ENCODE measurements at places on chromosomes 2 and 18. TPM values are rescaled to one million over a fixed set of nuclear protein-coding genes. Genes with fewer than 3 reads are reported as not detected.
A peak's percentile ranks its signal among the peaks of the same experiment; 100 is the strongest.

GRCh38 chr2:108267101-108267500, 21.6 kb upstream of the SULT1C2 start:
- no peaks in the 10 kb centered on the region for H3K27me3 ChIP-seq
- DNase-seq, result peak; percentile 50
- peak overlapping the region; percentile 93 for H3K27ac ChIP-seq
- H3K4me3 ChIP-seq, result no peak overlapping the region

GRCh38 chr2:158969162-158969714, 798 bp downstream of the TANC1 start:
- H3K4me3 ChIP-seq, result peak overlapping the region; percentile 84
- no peaks in the 10 kb centered on the region for H3K36me3 ChIP-seq

MOCOS gene
- polyA plus RNA-seq, result 3.2 TPM

SNORC gene
- polyA plus RNA-seq, result 6.3 TPM

DNA sequence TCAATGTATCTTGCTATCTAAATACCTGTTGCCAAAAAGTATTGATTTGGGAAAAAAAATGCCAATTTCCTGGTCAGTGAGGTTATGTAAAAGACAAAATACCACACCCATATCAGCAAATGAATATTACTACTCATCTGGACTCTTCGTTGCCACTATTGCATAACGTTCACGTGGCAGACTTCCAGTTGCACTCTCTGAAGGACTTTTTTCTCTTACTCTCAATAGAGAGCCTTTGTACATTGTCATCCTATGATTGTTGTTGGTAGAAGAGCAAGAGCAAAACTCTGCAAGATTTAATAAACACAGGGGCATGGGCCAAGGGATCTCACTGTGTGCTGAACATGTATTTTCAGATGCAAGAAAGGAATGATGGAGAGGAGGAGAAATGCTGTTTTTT, 689.8 kb downstream of the MBD2 start:
- H3K27ac ChIP-seq, result no peak overlapping the region
- H3K27me3 ChIP-seq, result no peaks in the 10 kb centered on the region
- H3K36me3 ChIP-seq, result no peaks in the 10 kb centered on the region
- H3K4me3 ChIP-seq, result no peak overlapping the region
- no peaks in the 10 kb centered on the region for H3K4me1 ChIP-seq

C2orf81 gene
- 2.5 TPM for polyA plus RNA-seq

FOXD4L1 gene
- 0.06 TPM for polyA plus RNA-seq

GRCh38 chr2:203804764-203805485, 62.6 kb upstream of the CTLA4 start:
- no peak overlapping the region for H3K4me3 ChIP-seq
- no peaks in the 10 kb centered on the region for H3K4me1 ChIP-seq
- H3K27me3 ChIP-seq, result no peaks in the 10 kb centered on the region
- H3K27ac ChIP-seq, result no peak overlapping the region
- H3K36me3 ChIP-seq, result no peaks in the 10 kb centered on the region

- no peak overlapping the region for H3K27ac ChIP-seq
- H3K27me3 ChIP-seq, result no peaks in the 10 kb centered on the region
- H3K4me3 ChIP-seq, result no peak overlapping the region
- no peaks in the 10 kb centered on the region for H3K36me3 ChIP-seq
- no peaks in the 10 kb centered on the region for H3K4me1 ChIP-seq
Observed at GRCh38 chr2:145751629-145752028, 1231.7 kb upstream of the ZEB2 start.

GRCh38 chr2:89833116-89833779, 1141.8 kb downstream of the RPIA start:
- DNase-seq, result peak; percentile 24
- H3K27me3 ChIP-seq, result no peaks in the 10 kb centered on the region
- H3K4me1 ChIP-seq, result no peaks in the 10 kb centered on the region
- H3K36me3 ChIP-seq, result no peaks in the 10 kb centered on the region
- no peak overlapping the region for H3K4me3 ChIP-seq

DNA sequence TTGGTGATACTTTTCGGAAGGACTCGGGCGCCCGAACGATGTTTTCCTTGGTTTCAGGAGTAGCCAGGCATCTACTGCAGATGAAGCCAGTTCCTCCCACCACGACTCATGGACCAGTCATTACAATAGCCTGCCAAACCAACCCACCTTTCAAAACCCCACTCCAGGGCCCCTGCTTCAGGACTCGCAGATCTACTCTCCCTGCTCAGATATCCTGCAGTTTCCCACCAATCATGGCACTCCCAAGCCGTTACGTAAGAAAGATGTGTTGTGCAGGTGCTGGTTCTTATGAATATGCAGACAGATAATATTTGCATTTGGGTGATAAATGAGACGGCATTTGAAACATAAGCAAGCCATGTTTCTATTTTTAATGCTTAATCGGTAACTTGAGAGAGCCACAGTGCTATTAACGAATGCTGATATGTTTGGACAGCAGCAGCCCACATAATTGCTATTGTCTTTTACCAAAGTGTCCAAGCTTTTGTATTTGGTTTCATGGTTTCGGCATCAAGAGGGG, 3.5 kb upstream of the CYS1 start:
- no peaks in the 10 kb centered on the region for H3K4me1 ChIP-seq
- no peaks in the 10 kb centered on the region for H3K36me3 ChIP-seq
- DNase-seq, result no peak

ANKRD30B gene
- not detected for polyA plus RNA-seq

- H3K27me3 ChIP-seq, result no peaks in the 10 kb centered on the region
- no peak overlapping the region for H3K27ac ChIP-seq
- no peaks in the 10 kb centered on the region for H3K4me1 ChIP-seq
Observed at GRCh38 chr18:23493654-23494053, 9.7 kb upstream of the RMC1 start.

POTEC gene
- polyA plus RNA-seq, result not detected

GRCh38 chr2:11068856-11069526, 86.3 kb upstream of the SLC66A3 start:
- DNase-seq, result no peak
- no peaks in the 10 kb centered on the region for H3K4me1 ChIP-seq
- no peaks in the 10 kb centered on the region for H3K36me3 ChIP-seq
- peaks cover 8% of the 10 kb centered on the region for H3K27me3 ChIP-seq
- no peak overlapping the region for H3K4me3 ChIP-seq

- DNase-seq, result no peak
- no peaks in the 10 kb centered on the region for H3K4me1 ChIP-seq
- H3K27me3 ChIP-seq, result no peaks in the 10 kb centered on the region
- no peak overlapping the region for H3K27ac ChIP-seq
Observed at GRCh38 chr2:124289615-124290014, 264.5 kb downstream of the CNTNAP5 start.

- no peak overlapping the region for H3K27ac ChIP-seq
- H3K4me1 ChIP-seq, result no peaks in the 10 kb centered on the region
- no peaks in the 10 kb centered on the region for H3K27me3 ChIP-seq
- no peaks in the 10 kb centered on the region for H3K36me3 ChIP-seq
- no peak overlapping the region for H3K4me3 ChIP-seq
Observed at GRCh38 chr2:239831001-239831731, 194.0 kb downstream of the NDUFA10 start.

C2orf72 gene
- polyA plus RNA-seq, result 7.6 TPM

DNA sequence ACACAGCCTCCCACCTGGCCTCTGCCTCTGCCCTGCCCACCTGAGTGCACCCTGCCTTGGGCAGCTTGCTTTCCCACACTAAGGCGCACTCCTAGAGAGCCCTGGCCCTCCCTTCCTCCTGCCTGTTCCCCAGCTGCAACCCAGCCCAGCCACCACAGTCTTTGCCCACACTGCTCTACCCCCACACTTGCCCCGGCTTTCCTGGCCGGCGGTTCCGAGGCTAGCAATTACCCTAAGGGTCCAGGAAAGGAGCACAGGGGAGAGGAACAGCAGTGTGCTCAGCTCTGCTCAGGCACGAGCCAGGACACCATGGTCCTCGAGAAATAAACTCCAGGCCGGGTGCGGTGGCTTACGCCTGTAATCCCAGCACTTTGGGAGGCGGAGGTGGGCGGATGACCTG, 237.8 kb upstream of the RAB6C start:
- H3K36me3 ChIP-seq, result no peaks in the 10 kb centered on the region
- no peaks in the 10 kb centered on the region for H3K4me1 ChIP-seq
- H3K27me3 ChIP-seq, result no peaks in the 10 kb centered on the region
- no peak overlapping the region for H3K27ac ChIP-seq

GRCh38 chr2:196410008-196410407, 229.5 kb upstream of the CCDC150 start:
- H3K36me3 ChIP-seq, result no peaks in the 10 kb centered on the region
- H3K27me3 ChIP-seq, result no peaks in the 10 kb centered on the region
- H3K4me1 ChIP-seq, result no peaks in the 10 kb centered on the region
- DNase-seq, result no peak
- H3K4me3 ChIP-seq, result no peak overlapping the region
- no peak overlapping the region for H3K27ac ChIP-seq

DNA sequence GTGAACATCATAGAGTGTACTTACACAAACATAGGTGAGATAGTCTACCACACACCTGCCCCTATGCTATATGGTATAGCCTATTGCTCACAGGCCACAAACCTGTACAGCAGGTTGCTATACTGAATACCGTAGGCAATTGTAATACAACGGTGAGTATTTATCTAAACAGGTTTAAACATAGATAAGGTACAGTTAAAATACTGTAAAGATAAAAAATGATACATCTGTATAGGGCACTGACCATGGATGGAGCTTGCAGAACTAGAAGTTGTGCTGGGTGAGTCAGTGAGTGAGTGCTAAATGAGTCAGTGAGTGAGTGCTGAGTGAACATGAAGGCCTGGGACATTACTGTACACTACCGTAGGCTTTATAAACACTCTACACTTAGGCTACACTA, 267.0 kb upstream of the HS6ST1 start:
- no peaks in the 10 kb centered on the region for H3K36me3 ChIP-seq
- no peaks in the 10 kb centered on the region for H3K27me3 ChIP-seq
- H3K27ac ChIP-seq, result no peak overlapping the region
- no peaks in the 10 kb centered on the region for H3K4me1 ChIP-seq
- H3K4me3 ChIP-seq, result no peak overlapping the region

GRCh38 chr2:20396356-20397000, 45.8 kb upstream of the PUM2 start:
- H3K27me3 ChIP-seq, result peaks cover 4% of the 10 kb centered on the region
- H3K4me3 ChIP-seq, result no peak overlapping the region
- no peaks in the 10 kb centered on the region for H3K4me1 ChIP-seq
- no peaks in the 10 kb centered on the region for H3K36me3 ChIP-seq
- DNase-seq, result no peak

DNA sequence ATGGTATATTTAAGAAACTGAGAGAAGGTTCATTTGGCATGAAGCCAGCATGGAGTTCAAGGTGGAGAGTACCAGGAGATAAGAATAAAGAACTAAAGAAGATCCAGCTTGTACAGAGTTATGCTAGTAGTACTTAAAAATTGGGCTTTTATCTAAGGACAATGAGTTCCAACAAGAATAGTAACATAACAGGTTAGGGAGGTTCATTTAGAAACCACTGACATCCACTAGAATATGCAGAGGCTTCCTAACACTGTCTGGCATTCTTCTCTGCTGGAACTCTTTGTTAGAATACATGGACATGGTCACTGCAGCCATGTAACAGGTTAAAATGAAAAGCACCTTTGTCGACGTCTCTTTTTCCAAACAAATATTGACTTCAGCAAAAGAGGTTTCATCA, 42.6 kb upstream of the DSC1 start:
- peak; percentile 47 for DNase-seq
- peak overlapping the region; percentile 90 for H3K27ac ChIP-seq
- no peaks in the 10 kb centered on the region for H3K27me3 ChIP-seq

- H3K4me1 ChIP-seq, result no peaks in the 10 kb centered on the region
- no peaks in the 10 kb centered on the region for H3K27me3 ChIP-seq
- no peak overlapping the region for H3K4me3 ChIP-seq
- peak overlapping the region; percentile 36 for H3K27ac ChIP-seq
- no peak for DNase-seq
- H3K36me3 ChIP-seq, result no peaks in the 10 kb centered on the region
Observed at GRCh38 chr2:42901076-42901640, 108.8 kb upstream of the HAAO start.

GRCh38 chr2:23500836-23501235, 115.9 kb downstream of the KLHL29 start:
- H3K4me1 ChIP-seq, result no peaks in the 10 kb centered on the region
- no peak for DNase-seq
- no peaks in the 10 kb centered on the region for H3K27me3 ChIP-seq
- no peak overlapping the region for H3K4me3 ChIP-seq
- H3K36me3 ChIP-seq, result no peaks in the 10 kb centered on the region
- no peak overlapping the region for H3K27ac ChIP-seq

DNA sequence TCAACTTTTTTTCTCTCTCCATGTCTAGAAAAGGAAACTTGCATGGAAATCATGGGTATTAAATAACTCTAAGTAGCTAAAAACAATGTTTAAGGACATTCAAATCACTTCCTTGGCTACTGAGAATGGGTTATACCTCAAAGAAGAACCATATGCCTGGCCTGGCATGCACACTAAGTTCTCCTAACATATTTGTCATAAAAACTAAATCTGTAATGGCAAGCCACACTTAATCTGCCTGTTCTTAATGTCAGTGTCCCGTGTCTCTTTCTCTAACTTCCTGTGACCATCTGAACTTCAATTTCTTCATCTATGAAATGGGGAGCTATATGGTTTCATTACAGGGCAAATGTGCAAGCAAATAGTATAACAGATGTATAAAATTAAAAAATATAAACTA, 11.1 kb downstream of the PDE1A start:
- H3K4me1 ChIP-seq, result no peaks in the 10 kb centered on the region
- no peak overlapping the region for H3K27ac ChIP-seq
- H3K36me3 ChIP-seq, result no peaks in the 10 kb centered on the region
- no peak overlapping the region for H3K4me3 ChIP-seq
- no peak for DNase-seq

DNA sequence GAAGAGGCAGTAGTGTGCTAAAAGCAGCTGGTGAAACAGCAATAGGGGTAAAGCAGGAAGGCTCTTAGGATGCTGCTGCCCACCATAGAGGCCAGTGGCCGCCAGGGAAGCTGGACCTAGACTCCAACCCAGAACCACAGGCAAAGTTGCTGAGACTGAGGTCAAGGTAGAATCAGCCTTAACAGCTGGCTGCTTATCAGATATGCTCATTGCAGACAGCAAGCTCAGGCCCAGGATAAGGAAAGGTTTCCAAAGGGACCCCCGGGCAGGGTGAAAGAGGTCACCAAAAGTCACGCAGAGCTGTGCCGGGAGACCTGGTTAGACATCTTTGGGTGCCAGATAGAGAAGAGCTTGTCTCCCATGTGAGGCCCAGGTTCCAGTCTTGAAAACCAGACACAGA, 42.9 kb upstream of the EPG5 start:
- H3K27ac ChIP-seq, result no peak overlapping the region
- no peak for DNase-seq
- no peak overlapping the region for H3K4me3 ChIP-seq
- H3K27me3 ChIP-seq, result no peaks in the 10 kb centered on the region
- no peaks in the 10 kb centered on the region for H3K36me3 ChIP-seq

- H3K27ac ChIP-seq, result no peak overlapping the region
- H3K4me1 ChIP-seq, result no peaks in the 10 kb centered on the region
Observed at GRCh38 chr2:169050476-169051240, 18.7 kb upstream of the DHRS9 start.

B3GNT7 gene
- 14.5 TPM for polyA plus RNA-seq

ADD2 gene
- polyA plus RNA-seq, result 0.25 TPM

DNA sequence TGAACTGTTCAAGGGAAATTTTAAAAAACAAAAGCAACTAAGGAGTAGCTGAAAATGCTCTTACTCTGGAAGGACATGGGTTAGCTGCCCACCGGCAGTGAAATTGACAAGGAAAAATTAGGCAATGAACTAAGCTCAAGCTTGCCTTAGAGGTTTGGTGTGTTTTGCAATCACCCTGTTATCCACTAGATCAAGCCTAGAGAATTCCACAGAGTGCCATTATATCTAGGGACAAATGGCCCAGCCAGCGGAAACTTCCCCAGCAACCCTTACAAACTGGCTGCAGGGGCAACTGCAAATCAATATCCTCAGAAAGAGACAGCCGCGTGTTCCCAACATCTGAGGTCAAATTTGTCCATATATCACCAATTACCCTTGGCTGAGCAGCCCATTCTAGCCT, 258.2 kb downstream of the SP3 start:
- H3K4me3 ChIP-seq, result no peak overlapping the region
- no peaks in the 10 kb centered on the region for H3K36me3 ChIP-seq
- no peak for DNase-seq
- H3K27me3 ChIP-seq, result no peaks in the 10 kb centered on the region
- no peak overlapping the region for H3K27ac ChIP-seq

All from small intestine (tissue), 16 donors.